Naive thymus-derived CD8-positive, alpha-beta T cell (primary cell): ENCODE measurements at places on chromosomes 2 and 18. TPM values are rescaled to one million over a fixed set of nuclear protein-coding genes. Genes with fewer than 3 reads are reported as not detected.

DNA sequence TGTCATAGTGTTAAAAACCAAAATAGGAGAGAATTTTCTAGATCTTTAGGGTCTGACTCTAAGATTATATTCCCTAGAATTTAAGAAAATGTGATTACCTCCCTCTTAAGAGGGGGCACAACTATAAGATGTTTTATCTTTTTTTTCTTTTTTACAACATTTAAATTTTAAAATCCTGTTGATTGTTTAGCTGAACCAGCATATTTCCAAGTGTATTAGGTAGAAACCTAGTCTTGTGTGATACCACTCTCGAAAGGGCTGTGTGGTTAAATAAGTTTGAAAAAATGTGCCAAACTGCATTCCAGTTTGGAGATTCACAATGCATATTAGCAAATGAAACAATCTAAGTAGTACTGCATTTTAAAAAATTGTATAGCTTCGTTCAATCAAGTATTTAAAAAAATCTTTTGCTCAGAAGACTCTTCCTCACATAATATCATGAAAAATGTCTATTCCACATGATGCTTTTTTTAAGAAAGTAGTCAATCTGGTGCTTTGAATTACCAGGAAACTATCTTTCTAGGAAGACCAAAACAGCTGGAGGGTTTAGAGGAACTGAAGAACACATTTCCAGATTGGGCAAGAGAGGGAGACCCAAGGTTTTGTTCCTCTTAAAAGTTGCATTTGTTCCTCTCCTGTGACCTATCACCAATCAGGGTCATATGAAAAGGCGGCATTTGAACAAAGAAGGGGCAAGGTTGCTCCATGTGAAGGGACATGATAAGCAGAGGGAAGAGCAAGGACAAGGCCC is 98.8 kb downstream of the DPP4 start:
- peaks cover 5% of the 10 kb centered on the region for H3K4me1 ChIP-seq
- no peak for DNase-seq
- H3K27ac ChIP-seq = no peak overlapping the region
- no peaks in the 10 kb centered on the region for H3K36me3 ChIP-seq
- H3K4me3 ChIP-seq = no peak overlapping the region

DNA sequence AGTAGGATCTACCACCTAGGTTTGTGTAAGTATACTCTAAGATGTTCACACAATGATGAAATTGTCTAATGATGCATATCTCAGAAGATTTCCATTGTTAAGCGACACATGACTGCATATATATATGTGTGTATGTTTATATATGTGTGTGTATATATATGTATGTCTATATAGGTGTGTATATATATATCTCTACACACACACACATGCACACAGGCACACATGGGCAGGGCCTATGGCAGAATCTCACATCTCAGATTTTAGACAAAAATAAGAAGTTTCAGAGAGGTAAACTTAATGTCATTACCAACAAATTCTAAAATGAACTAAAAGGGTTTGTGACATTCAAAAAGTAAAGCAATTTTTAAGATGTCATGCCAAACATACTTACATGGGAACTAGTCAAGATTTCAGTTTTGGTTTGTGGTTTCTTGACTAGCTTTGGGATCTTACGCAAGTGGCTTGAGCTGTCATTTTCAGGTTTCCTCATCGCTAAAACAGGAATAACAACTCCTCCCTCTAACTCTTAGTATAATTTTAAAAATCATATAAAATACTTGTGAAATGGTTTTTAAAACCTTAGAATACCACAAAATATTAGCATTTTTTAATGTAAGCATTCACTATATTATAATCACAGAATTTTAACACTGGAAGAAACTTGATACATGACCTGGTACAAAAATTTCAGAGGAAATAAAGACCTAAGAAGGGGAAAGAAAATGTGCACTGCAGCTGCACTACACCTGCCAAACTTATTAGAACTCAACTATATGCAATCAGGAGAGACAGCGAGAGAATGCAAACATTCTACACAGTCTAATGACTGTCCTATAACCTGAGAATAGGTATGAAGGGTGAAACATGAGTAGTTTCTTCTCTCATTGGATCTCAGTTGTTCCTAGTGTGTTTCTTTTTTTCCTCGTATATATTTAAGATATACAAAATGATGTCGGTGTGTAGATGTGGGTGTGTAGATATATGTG is 75.7 kb downstream of the TTC21B start:
- H3K4me3 ChIP-seq = no peak overlapping the region
- H3K36me3 ChIP-seq = peaks cover 4% of the 10 kb centered on the region
- DNase-seq = no peak
- H3K4me1 ChIP-seq = peaks cover 13% of the 10 kb centered on the region

GRCh38 chr2:58560531-58560930 is 319.4 kb upstream of the FANCL start:
- H3K36me3 ChIP-seq = no peaks in the 10 kb centered on the region
- H3K27ac ChIP-seq = no peak overlapping the region
- H3K4me3 ChIP-seq = no peak overlapping the region
- no peaks in the 10 kb centered on the region for H3K27me3 ChIP-seq
- no peaks in the 10 kb centered on the region for H3K4me1 ChIP-seq
- no peak for DNase-seq

GKN1 gene
- total RNA-seq = not detected

- H3K36me3 ChIP-seq = no peaks in the 10 kb centered on the region
- peaks cover 9% of the 10 kb centered on the region for H3K27me3 ChIP-seq
- H3K27ac ChIP-seq = no peak overlapping the region
- no peak for DNase-seq
These were observed 813.7 kb upstream of the ACVR2A start for GRCh38 chr2:147030966-147031720.

SCN9A gene
- total RNA-seq = not detected

SOX11 gene
- not detected for total RNA-seq
